Activated naive CD4-positive, alpha-beta T cell (primary cell): ENCODE measurements at places on chromosomes 3 and 15.
A peak's percentile ranks its signal among the peaks of the same experiment; 100 is the strongest.

- peak; percentile 69 for DNase-seq
Observed at GRCh38 chr3:170221924-170222646, at the start of gene PRKCI. Gene PRKCI, plus strand, starts transcription at chr3:170222424. Its CDS starts 246 bp downstream, at chr3:170222670.

DNA sequence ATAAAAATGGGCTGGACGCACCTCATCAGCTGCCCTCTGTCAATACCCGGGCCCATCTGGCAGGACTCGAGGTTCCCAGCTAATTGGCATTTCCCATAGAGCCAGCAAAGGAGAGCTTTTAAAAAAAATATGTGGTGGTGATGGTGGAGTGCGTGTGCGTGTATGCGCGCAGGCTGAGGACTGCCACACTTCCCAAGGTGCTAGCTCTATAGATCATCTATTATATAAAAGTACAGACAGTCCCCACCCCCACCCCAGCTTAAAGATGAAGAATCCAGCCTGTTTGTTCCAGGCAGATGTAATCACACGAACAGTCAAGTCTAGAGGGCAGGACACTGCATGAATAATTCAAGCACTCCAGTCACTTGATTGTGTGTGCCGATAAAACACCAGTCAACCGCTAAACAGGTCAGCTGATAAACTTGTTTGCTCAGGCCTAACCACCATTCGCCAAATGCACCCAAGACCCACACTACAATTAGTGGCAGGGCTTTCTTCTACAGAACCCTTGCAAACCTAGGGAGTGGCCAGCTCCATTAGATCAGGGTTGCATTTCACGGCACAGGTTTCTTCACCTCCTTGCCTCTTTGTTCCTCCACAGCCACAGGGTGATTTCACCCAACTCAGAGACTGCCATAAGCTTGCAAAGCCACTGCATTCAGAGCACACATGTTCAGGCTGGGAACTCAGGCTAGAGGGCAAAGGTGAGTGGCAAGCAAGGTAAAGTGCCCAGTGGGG lies 5.8 kb downstream of the TLE3 start:
- DNase-seq, result no peak

GRCh38 chr3:56899078-56899477 lies 97.3 kb upstream of the ARHGEF3 start:
- DNase-seq, result no peak

DNA sequence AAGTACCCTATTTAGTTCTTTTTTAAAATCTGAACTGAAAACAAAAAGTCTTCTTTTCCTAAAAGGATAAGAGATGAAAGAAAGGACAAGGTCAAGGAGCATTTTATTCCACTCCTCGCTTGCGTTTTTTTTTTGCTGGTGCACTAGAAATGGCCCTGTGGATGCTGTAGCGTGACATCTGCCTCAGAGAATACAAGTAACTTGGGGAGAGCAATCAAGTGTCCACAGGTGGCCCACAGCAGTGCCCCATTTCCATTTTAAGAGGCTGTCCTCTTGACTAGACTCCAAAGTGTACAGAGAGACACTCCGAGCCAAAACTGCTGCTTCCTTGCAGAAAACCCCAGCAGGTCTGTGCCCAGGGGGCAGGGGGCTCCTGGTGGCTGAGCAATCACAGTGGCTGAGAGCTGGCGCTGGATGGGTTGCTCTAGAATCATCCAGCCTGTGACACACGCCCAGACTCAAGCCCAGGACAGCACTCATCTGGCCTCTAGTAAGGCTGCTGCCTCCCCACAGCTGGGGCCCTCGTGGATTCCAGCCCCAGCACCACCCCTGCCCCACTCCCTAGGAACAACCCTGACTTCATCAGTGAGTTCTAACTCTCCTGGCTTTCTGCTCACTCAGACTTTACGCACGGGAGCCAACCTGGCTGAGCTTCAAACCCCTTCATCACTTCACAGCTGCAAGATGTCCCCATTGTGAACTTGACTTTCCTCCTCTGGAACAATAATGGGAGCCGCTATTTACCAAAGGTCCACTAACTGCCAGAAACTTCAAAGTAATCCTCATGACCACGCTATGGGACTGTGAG lies 71.1 kb upstream of the SPATA12 start:
- DNase-seq, result no peak

GRCh38 chr15:73957785-73958184 lies 31.5 kb downstream of the LOXL1 start:
- no peak for DNase-seq

- DNase-seq, result no peak
Observed at GRCh38 chr3:43854916-43855315, 164.2 kb downstream of the ABHD5 start.

DNA sequence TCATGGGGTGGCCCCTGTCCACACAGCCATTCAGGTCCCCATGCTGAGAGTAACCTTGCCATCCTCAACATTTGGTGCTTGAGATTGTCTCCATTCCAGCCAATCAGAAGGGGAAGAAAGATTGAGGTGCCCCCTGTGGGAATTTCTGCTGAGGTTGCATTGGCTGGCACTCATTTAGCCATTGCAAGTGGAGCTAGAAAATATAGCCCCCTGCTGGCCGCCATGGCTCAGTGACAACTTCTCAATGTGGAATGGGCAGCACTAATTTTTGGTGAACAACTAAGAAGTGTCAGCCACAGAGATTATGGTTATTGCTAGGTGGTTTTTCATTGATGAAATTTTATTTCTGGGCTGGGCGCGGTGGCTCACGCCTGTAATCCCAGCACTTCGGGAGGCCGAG lies 22.0 kb downstream of the COL6A6 start:
- DNase-seq, result no peak

GRCh38 chr15:91704343-91704742 lies 149.2 kb upstream of the SLCO3A1 start:
- no peak for DNase-seq

GRCh38 chr3:143358793-143359491 lies 239.4 kb downstream of the CHST2 start:
- DNase-seq, result no peak

GRCh38 chr3:155629056-155629455 lies 115.8 kb downstream of the PLCH1 start:
- no peak for DNase-seq

DNA sequence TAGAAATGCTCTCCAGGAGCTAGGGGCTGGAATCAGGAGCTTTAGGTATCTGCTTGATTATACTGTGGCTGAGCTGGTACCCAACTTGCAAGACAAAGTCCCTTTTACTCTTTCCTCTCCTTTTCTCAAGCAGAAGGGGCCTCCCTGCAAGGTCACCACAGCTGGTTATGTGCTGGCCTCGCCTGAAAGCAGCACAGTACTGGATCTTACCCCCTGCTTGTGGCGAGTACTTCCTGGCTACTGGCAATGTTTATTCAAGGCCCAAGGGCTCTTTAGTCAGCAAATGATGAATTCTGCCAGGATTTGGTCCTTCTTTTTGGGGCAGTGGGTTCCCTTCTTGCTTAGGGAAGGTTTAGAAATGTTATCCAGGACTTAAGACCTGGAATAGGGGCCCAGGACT lies 234.6 kb downstream of the RAP2B start:
- DNase-seq, result no peak

DNA sequence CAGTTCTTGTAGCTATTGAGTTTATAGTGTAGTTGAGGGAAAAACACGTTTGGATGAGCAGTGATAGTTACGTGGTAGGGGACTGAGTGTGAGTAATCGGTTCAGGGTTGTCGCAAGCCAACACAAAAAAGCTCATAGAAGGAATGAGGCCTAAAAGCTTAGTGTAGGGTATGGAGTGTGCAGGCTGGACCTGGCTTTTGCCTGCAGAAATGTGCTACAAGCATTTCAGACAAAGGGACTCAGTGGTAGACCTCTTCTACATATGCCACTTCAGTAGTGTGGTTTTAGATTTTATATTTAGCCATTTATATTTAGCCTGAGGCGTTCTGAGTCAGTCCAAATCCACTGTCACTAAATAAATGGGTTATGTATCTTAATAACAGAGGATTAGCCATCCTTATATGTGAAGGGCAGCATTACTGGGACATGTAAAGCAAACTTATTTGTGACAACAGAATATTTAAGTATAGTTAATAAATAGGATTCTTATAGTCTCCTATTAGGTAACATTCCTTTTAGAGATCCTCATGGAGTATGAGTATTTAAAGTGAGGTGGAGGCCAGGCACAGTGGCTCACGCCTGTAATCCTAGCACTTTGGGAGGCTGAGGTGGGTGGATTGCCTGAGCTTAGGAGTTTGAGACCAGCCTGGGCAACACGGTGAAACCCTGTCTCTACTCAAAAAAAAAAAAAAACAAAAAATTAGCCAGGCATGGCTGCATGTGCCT lies 21.8 kb downstream of the ATP2C1 start:
- no peak for DNase-seq

DNA sequence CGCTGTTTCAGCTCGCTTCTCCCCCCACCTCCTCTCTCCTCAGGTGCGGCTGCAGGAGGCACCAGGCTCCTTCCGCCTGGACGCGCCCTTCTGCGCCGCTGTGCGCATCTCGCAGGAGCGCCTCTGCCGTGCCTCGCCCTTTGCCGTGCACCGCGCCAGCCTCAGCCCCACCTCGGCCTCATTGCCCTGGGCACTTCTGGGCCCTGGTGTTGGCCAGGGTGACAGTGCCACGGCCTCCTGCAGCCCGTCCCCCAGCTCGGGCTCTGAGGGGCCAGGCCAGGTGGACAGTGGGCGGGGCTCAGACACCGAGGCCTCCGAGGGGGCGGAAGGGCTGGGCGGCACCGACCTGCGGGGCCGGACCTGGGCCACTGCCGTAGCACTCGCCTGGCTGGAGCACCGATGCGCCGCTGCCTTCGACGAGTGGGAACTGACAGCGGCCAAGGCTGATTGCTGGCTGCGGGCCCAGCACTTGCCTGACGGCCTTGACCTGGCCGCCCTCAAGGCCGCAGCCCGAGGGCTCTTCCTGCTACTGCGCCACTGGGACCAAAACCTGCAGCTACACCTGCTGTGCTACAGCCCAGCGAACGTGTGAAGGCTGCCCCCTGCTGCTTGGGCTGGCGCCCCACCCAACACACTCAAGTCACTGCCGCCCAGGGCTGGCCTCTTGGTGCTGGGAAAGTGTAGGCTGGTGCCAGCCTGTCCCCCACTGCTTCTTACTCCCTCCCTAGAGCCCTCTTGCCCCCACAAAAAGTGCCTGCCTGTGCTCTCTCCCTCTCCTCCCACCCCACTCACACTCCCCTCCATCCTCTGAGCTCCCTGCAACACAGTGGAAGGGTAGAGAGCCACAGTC lies 7.1 kb downstream of the ALG3 start:
- no peak for DNase-seq

DNA sequence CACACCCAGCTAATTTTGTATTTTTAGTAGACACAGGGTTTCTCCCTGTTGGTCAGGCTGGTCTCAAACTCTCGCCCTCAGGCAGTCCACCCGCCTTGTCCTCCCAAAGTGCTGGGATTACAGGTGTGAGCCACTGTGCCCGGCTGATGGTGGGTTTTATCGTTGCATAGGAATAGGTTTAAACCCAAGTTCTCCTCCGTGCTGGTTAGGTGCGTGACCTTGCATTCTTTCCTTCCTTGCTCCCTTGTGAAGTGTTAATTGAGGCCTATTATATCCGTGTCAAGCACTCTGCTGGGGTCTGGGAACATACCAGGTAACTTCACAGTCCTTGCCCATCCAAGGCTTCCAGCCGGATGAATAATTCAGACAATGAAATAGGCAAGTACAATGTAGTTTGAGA lies 19.3 kb upstream of the ETV5 start:
- no peak for DNase-seq

DNA sequence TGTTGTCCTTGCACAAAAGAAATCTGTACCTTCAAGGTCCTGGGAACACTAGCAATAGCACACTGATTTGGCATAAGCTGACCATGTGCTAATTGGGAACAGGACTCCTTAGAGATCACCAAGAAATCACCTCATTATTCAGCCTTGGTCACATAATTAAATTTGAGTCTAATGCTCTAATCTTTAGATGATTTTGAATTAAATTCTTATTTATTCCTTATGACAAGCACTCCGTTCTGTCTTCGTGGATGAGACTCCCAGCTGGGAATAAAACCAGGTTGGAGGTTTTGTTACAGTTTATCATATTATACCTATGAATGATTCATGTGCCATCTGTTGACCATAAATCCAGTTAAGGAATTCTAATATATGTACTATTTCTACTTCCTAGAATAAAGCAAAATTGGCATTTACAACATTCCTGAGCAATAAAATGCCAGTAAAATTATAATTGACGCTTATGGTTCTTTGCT lies 162.2 kb downstream of the MYRIP start:
- DNase-seq, result no peak
